ENCODE measurements at places on chromosomes 5 and 9.

- no peak for DNase-seq
Observed at GRCh38 chr5:92548346-92548745, 1032.7 kb downstream of the NR2F1-AS1 start.

GRCh38 chr9:82021198-82021597 lies 32.6 kb downstream of the SPATA31D1 start:
- no peak for DNase-seq

- DNase-seq = no peak
Observed at GRCh38 chr5:95840956-95841705, 18.6 kb upstream of the GLRX start.

DNA sequence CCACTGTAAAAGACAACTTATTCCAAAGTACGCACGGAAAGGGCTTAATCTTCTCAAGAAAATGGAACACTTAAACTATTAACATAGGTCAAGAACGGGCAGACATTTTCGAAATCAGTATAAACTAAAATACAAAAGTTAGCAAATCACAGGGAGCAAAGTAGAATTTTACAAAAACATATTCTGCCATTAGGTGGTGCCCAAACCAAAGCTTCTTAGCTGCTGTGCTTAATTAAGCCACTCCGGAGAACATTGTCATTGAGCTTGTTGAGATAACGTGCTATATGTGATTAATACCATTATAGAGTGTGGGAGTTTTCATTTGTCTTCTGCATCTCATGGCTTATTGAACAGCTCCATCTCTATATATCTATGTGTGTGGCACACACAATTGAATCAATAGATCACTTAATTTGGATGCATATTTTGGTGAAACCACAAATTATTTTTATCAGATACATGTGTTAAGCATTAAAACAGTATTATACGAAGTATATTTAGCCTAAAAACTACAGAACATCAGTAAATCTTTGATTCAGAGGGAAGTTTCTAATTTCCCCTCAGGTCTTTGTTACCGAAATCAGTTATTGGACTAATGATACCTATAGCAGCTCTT lies 23.4 kb downstream of the UBLCP1 start:
- no peak for DNase-seq

- DNase-seq = no peak
Observed at GRCh38 chr5:136155761-136156160, 23.1 kb downstream of the SMAD5 start.

DNA sequence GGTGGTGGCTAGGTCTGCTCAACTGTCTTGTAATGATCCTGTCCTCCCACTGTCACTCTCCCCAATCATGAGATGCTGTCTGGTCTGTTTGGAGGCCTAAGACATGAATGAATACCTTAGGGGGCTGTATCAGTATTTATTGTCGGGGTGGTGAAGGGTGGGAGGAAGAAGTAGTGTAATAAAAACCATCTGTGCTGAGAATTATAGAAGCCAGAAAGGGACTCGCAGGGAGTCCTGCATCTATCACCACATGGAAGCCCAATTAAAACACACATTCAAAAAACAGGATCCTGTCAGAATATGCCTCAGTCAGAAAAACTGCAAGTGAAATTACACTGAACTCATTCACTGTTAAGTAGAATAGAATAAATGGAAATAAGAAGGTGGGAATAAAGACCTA lies 1134.3 kb upstream of the C9orf72 start:
- DNase-seq = no peak

DNA sequence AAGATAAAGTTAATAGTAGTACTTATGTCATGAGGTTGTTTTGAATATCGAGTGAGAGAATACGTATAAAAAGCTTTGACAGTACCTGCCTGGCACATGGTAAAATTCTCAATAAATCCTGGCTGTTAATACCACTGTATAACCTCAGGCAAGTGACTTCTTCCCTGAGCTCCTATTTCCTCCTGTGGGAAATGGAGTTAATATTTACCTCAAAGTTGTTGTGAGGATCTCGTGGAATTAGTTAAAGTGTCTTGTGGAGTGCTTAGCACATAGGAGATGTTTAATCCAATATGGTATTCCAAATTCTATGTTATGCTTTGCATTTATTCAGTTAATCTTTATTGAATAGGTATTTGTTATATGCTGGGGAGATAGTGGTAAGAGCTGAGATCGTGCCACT lies 18.5 kb downstream of the FOCAD start:
- DNase-seq = no peak

- peak; percentile 86 for DNase-seq
Observed at GRCh38 chr9:126781186-126782052, 23.4 kb upstream of the ZBTB43 start.

GRCh38 chr5:54727874-54728587 lies 210.5 kb downstream of the SNX18 start:
- DNase-seq = no peak
